Endodermal cell (in vitro differentiated cells): ENCODE measurements at places on chromosomes 12 and 14. TPM values are rescaled to one million over a fixed set of nuclear protein-coding genes. Genes with fewer than 3 reads are reported as not detected.
A peak's percentile ranks its signal among the peaks of the same experiment; 100 is the strongest.

Gene FERMT2
- total RNA-seq, result 350 to 414 TPM (median 381 TPM) in 3 replicates

GRCh38 chr12:105935106-105935505, 203.6 kb downstream of the NUAK1 start:
- no peak for DNase-seq

DNA sequence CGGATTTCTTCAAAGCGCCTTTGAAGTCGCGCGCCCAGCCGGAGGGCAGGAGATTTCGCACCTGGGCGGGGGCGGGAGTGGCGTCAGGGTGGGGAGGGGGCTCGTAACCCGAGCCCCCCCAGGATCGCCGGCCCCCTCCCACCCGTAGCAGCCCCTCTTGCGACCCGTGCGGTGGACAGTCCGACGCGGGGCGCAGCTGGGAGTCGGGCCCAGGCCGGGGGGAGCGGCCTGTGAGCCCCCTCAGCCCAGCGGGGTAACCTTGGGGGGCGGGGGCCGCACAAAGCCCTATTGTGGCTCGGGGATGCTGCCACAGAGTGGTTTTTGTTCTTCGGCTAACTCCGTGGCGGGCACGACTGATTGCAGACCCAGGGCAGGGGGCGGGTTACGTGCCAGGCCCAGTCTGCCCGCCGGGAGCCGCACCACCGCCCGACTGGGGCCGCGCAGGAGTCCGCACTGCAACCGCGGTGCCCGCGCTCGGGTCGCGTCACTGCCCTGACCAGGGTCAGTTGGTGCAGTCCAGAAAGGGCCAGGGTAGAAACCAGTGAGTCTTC, 4.2 kb upstream of the AAAS start:
- DNase-seq, result peak; percentile 80

Gene FAM186B
- 0.26 and 0.34 TPM in 2 replicates for total RNA-seq

DNA sequence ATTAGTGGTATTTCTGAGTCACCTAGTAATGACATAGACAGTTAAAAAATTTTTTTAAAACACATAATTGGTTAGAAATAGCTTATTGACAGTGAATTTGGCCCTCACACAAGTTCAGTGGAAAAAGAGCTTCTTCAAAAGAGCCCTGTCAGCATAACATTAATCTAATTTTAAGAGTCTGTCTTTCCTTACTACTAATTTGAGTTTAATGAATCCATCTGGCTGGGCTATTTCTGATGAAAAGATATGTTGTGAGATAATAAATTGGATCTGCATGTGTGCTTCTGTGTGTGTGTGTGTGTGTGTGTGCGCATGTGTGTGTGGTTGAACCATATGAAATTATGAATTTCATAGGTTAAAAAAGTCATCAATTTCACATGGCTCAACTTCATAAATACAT, 1045.2 kb downstream of the FLRT2 start:
- DNase-seq, result no peak

Gene B4GALNT3
- 61.5 to 69.6 TPM (median 66.1 TPM) in 3 replicates for total RNA-seq

- no peak for DNase-seq
Measured at GRCh38 chr14:41570415-41571155, 36.1 kb upstream of the LRFN5 start.

GRCh38 chr14:47366006-47366405, 309.4 kb downstream of the MDGA2 start:
- no peak for DNase-seq

DNA sequence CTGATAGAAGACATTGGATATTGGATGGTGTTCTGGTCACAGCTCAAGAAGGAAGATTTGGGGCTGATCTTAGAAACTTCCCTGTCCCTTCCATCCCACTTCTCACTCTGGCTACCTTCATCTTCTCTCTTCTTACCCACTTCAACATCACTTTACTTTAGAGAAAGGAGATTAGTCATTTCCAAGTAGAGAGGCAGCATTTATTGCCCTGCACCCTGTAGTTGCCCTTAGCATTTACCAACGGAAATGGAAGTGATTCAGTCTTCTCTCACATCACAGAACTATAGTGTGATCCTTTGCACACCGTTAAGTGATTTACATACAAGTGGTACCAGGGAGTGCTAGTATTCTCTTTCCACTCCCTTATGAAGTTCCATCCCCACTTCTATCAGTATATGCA, 52.4 kb downstream of the PHLDA1 start:
- no peak for DNase-seq

Gene SMCO2
- 1.0 TPM in 1 of 2 replicates, not detected in the other for total RNA-seq

GRCh38 chr14:58822856-58823255, 185.1 kb downstream of the DACT1 start:
- DNase-seq, result no peak

Gene SLC10A1
- total RNA-seq, result not detected in 2 replicates

- DNase-seq, result no peak
Measured at GRCh38 chr14:25396128-25396527, 346.2 kb upstream of the STXBP6 start.

DNA sequence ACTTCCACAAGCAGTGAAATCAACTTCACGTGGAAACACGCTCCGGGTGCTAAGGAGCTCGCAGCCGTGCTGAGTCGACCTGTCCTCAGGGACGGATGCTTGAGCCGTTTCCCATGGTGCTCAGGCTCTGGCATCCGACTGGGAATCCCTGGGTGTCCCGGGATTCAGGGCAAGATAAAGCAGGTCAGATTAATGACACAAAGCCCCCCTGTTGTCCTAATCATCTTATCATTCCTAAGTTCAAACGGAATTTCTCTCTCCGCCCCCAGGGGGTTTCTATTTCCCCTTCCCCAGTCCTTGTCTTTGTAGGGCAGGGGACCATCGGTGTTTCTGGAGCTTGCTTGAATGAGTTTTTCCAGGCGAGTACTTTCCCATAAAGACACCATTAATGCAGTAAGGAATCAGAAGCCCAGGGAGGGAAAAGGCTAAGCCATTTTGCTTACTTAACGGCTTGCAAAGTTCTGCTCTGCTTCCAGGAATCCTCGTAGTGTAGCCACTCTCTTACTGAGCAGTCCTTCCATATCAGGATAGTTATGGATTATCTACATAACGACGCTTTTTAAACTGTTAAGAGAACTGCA, 116.5 kb downstream of the TMEM132C start:
- DNase-seq, result peak; percentile 88

Gene ABCD2
- not detected in 3 replicates for total RNA-seq

Gene INSM2
- 0.15 to 0.45 TPM (median 0.21 TPM) in 3 replicates for total RNA-seq

DNA sequence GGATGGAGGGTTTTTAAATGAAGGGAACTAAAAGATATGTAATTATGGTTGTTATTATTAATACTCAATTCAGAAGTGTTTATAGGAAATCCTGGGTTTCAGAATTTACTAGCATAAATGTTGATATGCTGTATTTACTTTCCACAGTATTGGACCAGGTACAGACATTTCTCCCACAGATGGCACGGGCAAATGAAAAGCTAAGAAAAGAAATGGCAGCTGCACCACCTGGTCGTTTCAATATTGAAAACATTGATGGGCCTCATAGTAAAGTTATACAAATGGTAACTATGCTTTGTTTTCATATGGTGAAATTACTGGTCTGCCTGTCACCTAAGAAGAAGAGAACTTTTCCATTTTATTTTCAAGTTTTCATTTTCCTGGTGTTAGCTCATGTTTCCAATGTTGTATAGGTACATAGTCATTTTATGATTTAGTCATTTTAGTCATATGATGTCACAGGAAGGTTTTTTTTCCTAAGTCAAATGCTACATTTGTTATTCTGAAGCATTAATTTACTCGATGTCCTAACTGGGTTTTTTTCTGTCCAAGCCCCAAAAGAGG, 5.5 kb downstream of the NOPCHAP1 start:
- DNase-seq, result no peak

DNA sequence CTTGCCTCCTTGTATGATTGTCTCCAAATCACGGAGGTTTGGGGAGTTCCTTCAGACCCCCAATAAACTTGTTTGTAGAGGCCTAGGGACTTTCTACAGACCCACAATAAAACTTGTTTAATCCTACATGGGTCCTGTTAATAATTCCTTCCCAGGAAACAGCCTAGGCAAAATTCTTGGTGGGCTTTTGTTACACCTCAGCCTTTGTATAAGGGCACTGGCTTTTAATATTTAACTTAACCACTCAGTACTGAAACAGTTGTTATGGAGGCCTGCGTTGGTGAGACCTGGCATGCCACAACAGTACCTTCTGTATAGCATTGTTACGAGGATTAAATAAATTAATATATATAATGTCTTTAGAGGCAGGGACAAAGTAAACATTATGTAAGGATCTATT, 32.7 kb upstream of the FAR2 start:
- no peak for DNase-seq

- no peak for DNase-seq
Measured at GRCh38 chr14:88986146-88986841, 161.8 kb downstream of the TTC8 start.

DNA sequence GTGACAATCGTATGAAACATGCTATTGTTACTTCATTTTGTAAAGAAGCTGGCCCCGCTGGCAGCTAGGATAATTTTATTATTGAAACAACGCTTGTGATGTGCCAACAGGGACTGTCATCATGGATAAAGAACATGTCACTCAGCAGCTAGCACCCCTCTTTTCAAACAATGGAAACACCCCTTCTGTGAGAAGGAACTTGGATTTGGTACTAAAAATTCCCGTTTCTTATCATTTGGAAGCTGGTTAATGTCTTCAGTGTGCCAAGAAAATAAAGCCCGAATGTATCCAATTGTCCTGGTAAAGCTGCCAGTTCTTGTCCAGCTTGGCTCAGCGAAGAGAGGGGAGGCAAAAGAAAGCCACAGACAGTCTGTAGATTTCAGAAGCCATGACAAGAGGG, 186.6 kb downstream of the PHLDA1 start:
- DNase-seq, result no peak

Gene TBC1D30
- total RNA-seq, result 0.94 to 1.7 TPM (median 1.7 TPM) in 3 replicates

Gene ADAM20
- total RNA-seq, result 0.86 and 1.6 TPM in 2 replicates

GRCh38 chr12:104353012-104353981, 49.8 kb downstream of the EID3 start:
- peak; percentile 30 for DNase-seq

DNA sequence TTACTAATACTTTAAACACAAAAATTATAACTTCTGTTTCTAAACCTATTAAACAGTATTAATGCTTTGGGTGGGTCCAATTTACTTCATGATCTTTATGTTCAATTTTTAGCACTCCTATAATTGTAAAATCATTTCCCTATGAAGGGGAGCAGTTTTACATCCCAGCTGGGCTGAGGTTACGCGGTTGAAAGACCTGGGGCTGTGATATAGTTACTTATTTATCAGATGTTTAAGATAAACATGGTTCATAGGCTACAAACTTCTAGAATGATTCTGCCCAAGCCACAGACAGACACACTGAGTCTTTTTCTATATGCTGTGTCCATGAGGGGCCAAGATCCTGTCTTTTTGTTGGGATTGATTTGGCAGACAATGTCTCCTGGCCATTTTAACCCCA, 44.4 kb downstream of the DYRK2 start:
- DNase-seq, result no peak

DNA sequence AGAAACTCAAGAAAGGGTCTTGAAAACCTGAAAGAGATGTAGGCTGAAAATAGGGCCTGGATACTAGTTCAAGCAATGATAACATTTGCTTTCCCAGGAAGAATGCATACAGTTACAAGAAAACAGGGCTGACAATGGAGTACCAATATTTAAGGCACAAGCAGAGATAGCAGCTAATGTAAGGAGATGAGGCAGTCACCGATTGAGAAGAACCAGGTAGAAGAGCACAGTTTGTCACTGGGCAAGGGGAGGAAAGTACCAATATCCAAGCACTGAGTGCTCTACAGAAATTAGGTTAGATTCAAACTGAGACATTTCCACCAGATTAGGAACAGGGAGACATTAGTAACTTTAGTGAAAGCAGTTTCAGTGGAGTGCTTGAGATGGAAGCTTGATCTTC, 19.9 kb downstream of the RPS6KA5 start:
- no peak for DNase-seq

GRCh38 chr12:77734214-77734883, 96.3 kb upstream of the NAV3 start:
- no peak for DNase-seq

GRCh38 chr12:69509308-69509736, 39.1 kb downstream of the FRS2 start:
- no peak for DNase-seq

Gene GTF2A1
- total RNA-seq, result 34.4 and 39.3 TPM in 2 replicates

GRCh38 chr12:113586461-113586860, 114.8 kb upstream of the LHX5 start:
- no peak for DNase-seq
